ENCODE measurements at places on chromosomes 6 and 20.
A peak's percentile ranks its signal among the peaks of the same experiment; 100 is the strongest.

DNA sequence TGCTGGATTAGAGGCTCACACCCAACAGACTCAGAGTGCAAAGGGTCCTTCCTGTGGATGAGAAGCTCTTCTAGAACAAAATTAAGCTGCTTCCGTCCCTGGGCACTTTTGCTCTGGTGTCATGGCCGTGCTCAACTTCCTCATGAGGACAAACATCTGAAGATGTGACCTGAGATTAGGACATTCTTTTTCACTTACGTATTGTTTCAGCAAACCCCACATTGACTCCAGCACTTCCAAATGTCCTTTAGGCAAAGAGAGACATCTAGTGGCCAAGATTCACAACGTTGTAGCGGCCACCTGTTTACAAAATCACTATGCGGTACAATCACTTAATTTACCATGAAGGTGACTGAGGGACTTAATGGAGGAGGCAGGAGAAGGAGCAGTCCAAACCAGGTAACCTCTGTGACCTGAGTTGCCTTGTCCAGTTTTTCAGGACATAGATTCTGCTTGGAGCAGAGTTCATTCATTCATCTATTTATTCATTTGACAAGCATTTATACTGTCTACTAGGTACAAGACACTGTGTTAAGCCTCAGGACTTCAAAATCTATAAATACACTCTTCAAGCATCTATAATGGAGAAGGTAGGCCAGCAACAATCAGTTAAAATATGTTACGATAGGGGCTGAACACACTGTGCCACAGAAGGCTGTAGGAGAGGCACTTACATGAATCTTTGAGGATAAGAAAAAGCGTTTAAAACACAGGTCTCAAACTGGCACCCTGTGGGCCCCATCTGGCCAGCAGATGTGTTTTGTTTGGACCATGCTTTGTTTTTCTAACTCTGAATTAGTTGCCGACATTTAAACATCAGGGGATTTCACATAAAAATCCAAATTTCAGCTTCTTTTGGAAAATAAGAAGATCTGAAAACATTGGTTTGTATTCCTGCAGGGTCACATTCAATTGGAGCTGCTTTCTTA is 5.6 kb upstream of the ADGRF1 start:
- DNase-seq = no peak

DNA sequence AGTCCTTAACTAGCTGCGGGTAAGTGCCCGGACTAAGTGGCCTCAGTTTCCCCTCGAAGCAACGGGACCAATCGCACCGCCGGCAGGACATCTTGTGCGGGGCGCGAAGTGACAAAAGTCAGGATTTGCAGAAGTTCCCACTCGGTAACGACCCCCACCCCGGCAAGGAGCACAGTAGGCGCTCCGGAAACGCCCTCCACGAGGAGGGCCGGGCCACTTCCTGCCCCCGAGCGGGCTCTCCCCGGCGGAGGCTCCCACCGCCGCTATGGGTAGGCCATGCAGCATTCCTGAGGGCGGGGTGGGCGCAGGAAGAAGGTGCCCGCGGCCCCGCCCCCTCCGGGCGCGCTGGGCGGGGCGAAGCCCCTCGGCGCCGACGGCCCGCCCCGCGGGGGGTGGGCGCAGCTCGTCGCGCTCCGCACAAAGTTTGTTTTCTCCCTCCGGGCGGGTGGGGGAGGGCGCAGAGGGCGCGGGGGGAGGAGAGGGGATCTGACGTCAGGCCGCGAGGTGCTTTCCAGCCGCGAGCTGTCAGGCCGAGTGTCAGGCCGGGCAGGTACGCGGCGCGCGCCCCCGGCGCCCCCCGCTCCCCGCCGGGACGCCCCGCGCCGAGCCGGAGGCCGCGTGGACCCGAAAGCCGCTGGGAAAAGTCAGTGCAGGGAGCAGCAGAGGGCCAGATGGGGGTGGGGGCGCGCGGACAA is at the start of gene TGIF2:
TGIF2 (plus strand) TSS at position 495 of the 695 bp plus-strand sequence. CDS start 5,178 bp downstream, outside the sequence.
- DNase-seq = peak; percentile 87

- DNase-seq = no peak
These were observed 97.4 kb downstream of the IRF4 start for GRCh38 chr6:489001-489400.

DNA sequence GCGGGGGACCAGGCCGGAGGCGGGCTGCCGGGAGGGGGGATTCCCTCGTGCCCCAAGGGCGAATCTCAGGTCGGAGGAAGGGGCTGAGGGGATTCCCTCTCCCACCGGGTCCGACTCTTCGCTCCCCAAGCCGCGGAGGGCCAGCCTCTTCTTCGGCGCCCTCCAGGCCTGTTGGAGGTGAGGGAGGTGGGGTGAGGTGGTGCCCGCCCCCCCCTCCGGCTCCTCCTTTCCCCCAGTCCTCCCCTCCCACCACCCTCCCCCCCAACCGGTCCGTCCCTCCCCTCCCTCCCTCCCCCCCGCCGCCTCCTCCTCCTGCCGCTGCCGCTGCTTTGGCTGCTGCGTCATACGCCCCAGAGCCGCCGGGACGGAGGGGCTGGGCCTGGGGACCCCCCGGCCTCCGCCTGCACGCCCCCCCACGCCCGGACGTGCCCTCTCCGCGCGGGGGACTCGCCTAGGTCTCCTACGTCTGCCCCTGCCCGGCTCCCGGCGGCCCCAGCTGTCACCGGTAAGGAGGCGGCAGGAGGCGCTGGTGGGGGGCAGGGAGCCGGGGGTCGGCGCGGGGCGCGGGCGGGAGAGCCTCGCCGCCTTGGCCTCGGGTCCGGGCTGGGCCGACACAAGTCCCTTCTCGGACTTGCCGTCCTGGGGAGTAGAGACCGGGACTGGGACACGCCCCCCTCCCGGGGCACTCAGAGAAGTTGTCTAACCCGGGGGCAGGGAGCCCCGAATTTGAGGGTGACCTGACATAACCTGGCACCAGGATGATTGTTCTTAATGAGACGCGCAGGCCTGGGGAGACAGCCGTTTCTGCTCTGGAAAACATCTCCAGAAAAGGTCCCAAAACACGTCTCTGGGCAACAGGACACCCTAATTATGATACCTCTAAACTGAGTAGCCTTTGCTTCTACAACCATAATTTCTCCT is at the start of gene PHF1:
PHF1 (plus strand) TSS at position 304 of the 921 bp plus-strand sequence. CDS start 1,250 bp downstream, outside the sequence.
- DNase-seq = peak; percentile 73
